ENCODE measurements at places on chromosomes 7 and 10.

DNA sequence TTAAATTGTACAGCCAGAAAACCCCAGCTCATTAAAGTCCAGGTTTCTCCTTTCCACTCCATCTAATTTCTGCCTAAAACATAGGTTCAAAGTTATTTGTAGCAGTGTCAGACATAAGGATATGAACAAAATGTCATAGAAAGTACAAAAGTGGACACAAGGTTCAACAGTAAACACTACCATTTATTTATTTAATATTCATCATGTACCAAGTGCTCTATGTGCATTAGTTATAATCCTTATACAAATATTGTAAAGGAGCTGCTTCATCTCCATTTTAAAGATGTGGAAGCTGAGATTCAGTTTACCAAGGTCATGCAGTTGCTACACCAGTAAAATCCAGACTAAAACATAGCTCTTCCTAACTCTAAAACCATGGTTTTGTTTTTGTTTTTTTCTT lies 52.0 kb upstream of the CDK1 start:
- no peak for DNase-seq

DNA sequence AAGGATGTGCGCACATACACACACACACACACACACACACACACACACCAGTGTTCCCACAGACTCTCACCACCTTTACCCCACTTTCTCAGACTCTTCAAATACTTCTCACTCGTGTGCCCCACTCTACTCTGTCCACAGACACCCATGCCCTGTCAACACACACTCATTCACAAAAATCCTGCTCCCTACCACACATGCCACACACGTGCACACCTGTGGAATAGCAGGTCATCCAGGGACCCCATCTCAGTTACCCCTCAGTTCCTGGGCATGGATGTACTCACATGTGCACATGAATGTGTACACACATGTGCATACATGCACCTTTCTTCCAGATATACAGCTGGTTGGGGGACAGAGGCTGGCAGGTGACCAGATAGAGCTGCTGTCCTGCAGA lies 142.9 kb downstream of the EMX2 start:
- DNase-seq, result no peak

GRCh38 chr7:134636008-134636449 lies 10.6 kb upstream of the BPGM start:
- no peak for DNase-seq

DNA sequence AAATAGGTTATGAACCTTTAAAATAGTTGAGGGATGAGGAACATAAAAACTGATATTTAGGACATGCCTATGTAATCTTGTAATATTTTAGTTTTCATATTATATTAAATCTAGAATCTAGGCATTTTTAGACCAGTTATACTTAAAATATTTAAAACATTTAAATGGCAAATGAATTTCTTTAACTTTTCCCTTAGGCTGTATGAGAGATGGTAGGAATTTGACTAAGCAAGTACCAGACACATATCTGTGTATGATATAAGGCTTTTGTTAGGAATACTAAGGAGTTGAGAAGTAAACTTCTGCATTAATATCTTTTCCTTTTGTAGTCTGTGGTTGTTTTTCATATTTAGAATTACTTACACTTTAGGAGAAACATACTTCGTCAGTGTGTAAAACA lies 25.1 kb downstream of the SEPTIN7 start:
- no peak for DNase-seq

All from activated T-cell treated with anti-CD3 and anti-CD28 coated beads, Interleukin-2, amount 50 U/mL, for 24 hours (primary cell).